Activated CD4-positive, alpha-beta T cell treated with anti-CD3 and anti-CD28 coated beads, Interleukin-2, Interleukin-4, amounts not matched to agents 100 ng/mL and 50 ng/mL, durations not matched to agents 16 hours and 8 hours (primary cell): ENCODE measurements at places on chromosomes 6 and 20.

DNA sequence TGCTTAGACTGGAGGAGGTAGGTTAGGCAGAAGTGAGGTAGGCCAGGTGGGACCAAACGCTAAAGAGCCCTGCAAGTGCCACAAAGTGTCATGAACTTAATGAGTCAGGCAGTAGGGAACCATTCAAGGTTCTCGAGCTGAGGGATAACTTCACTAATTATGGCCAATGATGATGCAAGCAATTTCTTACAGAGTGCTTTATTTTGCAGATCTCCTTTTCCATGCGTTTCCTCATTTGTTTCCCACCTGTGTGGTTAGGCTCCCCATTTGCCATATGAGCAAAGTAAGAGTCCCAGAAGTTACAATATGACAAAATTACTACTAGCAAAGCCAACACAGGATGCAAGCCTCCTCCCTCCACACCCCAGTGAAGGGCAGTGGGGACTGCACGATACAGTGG lies 36.5 kb upstream of the PSMF1 start:
- DNase-seq, result no peak

DNA sequence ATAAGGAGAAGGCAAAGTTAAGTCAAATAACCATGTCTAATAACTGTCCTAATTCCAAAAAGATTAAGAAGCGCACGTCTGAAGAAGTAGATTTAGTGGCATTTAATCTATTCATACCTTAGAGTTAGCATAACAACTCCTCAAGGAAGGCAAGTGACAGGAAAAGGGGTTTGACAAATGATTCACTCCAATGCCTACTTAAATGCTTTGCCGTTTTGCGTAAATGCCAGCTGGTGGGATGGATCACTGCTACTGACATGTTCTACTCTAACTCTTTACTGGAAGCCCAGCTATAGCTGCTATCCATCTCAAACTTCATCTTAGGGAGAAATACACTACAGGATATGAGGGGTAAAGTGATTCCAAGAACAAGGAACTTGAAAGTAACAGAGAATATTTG lies 347.3 kb upstream of the RUNX2 start:
- no peak for DNase-seq

DNA sequence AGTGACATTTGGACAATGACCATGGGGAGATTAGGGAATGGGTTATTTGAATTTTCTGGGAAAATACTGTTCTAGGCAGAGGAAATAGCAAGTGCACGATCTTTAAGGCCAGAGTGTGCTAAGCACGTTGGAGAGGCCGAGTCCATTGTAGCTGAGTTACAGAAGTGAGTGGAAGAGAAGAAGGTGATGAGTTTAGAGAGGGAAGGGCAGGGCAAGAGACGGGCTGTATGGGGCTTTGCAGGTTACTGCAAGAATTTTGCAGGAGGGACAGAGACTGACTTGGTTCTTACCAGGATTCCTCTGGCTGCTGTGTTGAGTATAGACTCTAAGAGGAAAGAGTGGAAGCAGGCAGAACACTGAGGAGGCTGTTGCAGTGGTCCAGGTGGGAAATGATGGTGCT lies 1.1 kb upstream of the NCOA3 start:
- no peak for DNase-seq

DNA sequence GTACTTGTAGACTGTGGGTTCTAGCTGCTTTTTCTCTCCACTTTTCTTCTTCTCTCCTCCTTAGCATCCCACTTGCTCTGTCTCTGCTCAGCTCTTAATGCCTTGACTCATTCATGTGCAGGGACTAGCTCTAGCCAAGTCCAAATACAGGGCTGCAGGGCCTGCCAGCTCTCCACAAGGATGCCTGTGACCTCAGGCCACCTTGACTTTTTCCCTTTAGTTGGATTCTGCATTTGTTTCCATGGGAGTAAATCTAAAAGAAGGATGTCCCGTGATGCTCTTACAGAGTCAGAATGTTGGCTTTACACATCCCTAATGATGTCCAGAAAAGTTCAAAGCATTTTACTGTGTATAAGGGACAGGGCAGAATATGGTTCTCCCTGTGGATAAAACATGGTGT lies 101.8 kb upstream of the PREP start:
- no peak for DNase-seq

DNA sequence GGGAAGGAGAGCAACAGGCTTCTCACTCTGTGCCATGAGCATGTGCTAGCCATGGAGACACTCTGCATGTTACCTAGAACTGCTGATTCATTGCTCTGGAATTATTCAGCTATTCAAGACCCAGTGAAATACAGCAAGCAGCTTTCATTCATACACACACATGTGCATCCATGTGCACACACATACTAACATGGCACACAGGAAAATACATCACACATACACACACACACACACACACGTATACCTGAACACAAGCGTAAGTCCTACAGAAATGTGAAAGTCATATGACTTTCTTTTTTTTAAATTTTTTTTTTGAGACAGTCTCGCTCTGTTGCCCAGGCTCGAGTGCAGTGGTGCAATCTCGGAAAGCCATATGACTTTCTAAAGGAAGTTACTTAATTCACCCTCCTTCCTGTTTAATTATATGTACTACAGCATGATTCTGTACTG lies 108.2 kb upstream of the NFATC2 start:
- DNase-seq, result no peak

DNA sequence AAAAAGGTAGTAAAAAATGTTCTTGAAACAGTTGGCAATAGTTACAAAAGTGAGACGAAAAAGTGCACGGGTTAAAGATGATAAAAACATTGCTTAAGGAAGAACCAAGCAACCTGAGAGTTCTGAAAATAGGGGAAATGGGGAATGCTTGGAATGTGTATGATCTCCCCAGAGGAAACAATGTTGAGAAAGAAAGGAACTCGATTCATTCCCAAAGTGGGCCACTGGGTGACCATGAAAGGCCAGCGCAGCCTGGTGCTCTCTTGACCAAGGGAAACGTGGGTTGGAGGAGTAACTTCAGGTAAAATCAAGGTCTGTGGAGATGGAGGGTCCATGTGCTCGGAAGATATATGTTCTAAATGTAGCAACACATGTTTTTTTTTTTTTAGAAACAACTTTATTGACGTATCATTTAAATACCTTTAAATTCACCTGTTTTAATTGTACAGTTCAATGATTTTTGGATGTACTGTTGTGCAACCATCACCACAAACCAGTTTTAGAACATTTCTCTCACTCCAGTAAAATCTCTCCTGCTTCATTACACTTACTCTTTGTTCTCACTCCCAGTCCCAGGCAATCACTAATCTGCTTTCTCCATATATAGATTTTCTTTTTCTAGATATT lies 34.5 kb upstream of the CEP85L start:
- no peak for DNase-seq

- no peak for DNase-seq
These were observed 563.8 kb upstream of the MARCKS start for GRCh38 chr6:113293423-113293740.

GRCh38 chr20:58078741-58079522 lies 149.5 kb downstream of the ANKRD60 start:
- no peak for DNase-seq

- DNase-seq, result no peak
These were observed 94.3 kb downstream of the INSM1 start for GRCh38 chr20:20462185-20462584.

- DNase-seq, result no peak
These were observed 75.5 kb upstream of the SCP2D1 start for GRCh38 chr20:18738055-18738454.

GRCh38 chr20:44805979-44806620 lies 4.2 kb downstream of the RIMS4 start:
- no peak for DNase-seq

- DNase-seq, result no peak
These were observed 30.5 kb upstream of the RIPPLY2 start for GRCh38 chr6:83822629-83823169.

GRCh38 chr6:88914180-88914579 lies 49.2 kb downstream of the RNGTT start:
- no peak for DNase-seq
